ENCODE measurements at places on chromosomes 7 and 10.

GRCh38 chr10:68428396-68429104, 21.5 kb upstream of the RUFY2 start:
- no peak for DNase-seq

DNA sequence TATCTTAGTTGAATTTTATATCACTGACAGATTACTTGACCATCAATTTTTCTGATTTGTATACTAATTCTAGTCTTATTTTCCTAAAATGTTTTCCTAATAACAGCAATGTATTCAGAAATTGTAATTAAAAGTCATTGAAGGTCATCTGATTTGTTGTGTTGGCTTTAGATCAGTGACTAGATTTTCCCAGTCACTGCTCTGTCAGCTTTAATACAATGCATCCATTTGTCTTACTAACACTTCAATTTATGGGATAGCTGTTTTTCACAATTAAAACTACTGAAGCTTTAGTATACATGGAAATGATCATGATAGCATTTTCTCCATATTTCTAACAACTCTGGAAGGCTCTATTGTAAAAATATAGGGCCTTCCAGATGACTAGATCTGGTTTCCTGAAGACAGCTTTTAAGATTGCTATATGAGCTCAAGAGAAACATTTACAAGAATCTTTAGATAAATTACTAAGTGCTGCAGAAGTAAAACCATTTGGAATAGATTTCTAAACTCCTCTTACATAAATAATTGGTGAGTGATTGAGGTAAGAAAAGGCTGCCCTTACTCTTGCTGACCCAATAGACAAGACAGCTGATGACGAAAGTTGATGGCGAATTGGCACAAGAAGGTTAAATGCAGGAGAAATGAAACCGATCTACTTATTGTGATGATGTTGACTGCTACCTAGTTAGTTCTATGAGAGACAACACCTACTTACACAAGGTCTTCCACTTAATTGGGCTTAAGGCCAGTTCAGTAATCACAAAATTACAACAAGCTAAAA, 74.1 kb downstream of the LRRTM3 start:
- DNase-seq = no peak

GRCh38 chr10:4581929-4582328, 244.1 kb upstream of the AKR1E2 start:
- DNase-seq = no peak

DNA sequence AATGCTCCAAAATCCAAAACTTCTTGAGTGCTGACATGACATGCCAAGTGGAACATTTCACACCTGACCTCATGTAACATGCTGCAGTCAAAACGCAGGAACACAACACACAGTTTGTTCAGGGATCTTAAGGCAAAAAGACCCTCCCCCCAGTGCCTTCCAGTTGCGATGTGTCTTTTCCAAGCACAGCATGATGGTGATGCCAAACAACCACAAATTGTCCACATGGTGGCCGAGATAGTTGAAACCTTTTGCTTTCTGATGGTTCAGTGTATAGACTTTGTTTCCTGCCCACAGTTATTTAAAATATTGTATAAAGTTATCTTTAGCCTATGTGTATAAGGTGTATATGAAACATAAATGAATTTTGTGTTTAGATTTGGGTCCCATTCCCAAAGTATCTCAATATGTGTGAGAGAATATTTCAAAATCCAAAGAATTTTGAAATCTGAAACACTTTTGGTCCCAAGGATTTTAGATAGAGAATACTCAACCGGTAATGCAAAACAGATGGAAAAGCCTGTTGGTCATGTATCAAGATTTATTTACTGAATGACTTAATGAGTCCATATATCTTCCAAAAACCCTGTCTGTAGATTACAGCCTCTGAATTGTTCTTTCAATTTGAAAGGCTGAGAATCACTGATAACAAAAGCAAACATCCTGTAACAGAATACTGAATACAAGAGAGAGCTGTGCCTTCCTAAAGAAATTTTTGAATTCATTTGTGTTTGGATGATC, 93.4 kb upstream of the OIT3 start:
- no peak for DNase-seq

GRCh38 chr10:53479365-53479764, 706.8 kb upstream of the MBL2 start:
- DNase-seq = no peak

DNA sequence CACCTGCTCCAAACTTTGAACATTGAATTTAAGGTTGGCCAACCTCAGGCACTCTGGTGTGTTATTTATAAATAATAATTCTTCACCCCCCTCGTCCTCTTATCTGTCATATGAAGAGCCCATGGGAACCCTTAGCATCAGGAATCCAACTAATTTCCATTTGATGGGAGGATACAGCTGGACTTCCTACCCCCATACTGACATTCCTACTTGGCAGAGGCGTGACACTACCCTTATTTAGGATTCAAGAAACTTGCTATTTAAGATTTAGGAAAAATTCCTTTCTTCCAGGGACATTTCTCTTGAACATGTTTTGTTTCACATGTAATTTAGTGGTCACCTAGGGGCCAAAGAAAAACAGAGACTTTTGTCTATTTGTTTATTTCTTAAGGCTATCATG, 171.9 kb upstream of the NRP1 start:
- DNase-seq = no peak

DNA sequence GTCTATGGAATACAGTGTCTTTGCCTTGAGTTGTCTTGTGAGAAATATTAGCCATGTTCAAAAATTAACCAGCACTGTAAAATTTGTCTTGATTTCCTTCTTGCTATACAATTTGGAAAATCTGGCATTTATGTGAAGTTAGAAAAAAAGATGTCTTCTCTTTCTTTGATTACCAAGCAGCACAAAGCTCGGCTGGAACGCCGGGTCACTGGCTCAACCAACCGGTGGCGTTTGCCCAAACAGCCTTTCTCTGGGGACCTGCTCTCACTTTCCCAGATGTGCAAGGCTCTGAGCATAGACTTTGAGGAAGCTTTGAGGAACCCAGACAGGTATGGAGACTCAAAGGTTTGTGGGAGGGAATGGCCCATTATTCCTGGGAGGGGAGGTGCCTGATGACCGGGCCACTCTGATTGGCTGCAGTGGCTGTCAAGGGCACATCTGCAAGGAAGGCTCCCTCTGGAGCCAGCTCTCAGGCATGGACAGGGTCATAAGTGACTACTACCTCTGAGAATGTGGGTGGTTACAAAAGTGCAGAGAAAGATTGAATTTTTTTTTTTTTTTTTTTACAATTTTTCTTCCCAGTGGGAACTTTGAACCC, 5.6 kb downstream of the BTBD16 start:
- no peak for DNase-seq

- no peak for DNase-seq
Measured at GRCh38 chr7:138195151-138195571, 118.9 kb downstream of the AKR1D1 start.

GRCh38 chr7:131040467-131040932, 287.2 kb upstream of the MKLN1 start:
- no peak for DNase-seq

GRCh38 chr10:7857262-7857661, 39.0 kb downstream of the TAF3 start:
- no peak for DNase-seq

DNA sequence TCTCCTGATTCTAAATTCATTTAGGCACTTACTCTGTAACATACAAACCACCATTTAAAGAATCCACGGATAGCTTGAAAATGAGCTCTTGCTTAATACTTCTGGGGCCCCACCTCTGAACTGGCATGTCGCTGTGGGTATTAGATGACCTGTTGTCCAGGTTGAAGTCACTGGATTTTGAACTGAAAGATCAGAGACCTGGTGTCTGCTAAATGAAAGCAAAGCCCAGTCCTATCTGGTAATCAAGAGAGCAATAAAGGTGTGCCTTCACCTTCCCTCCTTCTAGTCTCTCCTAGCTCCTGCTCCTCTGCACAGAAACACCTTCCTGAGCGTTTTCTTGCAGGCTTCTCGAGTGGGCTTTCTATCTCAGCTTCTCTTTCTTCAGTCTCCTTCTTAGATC, 4.4 kb downstream of the ENO4 start:
- no peak for DNase-seq

- no peak for DNase-seq
Measured at GRCh38 chr10:108434559-108435252, 1270.2 kb upstream of the SORCS1 start.

DNA sequence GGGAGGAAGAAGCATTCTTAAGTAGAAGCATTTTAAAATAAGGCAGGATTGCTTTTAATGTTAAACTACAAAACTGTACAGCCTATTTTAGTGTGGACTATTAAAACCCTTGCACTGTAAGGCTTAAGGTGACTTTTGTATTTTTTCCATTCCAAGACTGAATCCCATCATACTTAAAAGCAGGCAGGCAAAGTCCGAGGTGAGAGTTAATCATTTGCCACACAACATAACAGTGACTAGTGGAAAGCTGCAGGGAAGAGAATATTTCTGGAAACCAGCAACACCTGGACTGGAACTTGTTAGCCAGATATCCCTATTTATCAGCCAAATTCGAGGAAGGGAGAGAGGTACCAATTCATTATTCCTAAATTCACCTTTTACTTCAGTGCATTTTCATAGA, 3.5 kb downstream of the PRR15 start:
- peak; percentile 51 for DNase-seq

DNA sequence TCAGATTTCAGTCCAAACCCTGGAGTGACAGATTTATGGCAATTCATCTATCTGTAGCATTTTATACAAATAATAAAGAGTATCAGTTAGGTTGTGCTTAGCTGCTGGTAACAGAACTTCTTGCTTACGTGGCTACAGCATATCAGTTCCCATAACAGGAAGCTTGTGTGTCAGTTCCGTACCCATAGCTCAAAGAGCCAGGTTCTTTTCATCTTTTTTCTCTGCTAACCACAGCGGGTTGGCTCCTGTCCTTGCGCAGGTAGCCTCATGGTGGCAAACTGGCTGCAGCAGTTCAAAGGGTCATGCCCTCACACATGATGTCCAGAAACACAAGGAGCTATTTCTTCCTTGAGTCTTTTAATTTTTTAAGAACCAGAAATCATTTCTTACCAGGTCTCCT, 1041.8 kb downstream of the GATA3 start:
- no peak for DNase-seq

GRCh38 chr7:94906065-94906851, 1.1 kb upstream of the PPP1R9A start:
- DNase-seq = no peak

DNA sequence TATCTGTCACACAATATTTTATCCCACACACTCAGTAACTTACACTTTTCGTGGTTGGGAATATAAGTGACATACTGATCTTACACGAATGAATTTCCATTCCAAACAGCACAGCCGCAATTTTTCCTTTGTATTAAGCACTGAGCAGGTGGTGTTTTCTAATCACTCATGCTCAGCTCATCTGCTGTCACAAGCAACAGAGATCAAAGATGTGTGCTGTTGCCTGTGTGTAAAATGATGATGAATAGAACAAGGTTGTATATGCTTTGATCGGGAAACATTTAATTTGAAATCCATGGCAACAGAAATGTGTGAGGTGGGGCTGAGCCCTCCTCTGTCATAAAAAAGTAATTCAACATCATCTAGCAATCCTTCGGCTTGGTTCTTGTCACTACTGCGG, 927.7 kb upstream of the MBL2 start:
- no peak for DNase-seq

DNA sequence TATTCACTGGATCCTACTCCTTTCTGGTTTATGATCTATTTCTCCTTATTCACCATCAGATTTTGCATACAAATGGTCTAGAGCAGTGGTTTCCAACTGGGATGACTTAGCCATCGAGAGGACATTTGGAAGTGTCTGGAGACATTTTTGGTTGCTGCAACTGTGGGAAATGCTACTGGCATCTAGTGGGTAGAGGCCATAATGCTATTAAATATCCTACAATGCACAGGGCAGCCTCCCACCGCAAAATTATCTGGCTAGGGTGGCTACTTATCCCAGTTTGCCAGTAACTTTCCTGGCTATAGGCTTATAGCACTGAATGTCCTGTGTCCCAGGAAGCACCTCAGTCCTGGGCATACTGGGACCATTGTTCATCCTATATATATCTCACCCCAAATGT, 21.5 kb upstream of the DDX50 start:
- no peak for DNase-seq

GRCh38 chr7:26686448-26686981, 177.9 kb downstream of the SKAP2 start:
- peak; percentile 61 for DNase-seq

DNA sequence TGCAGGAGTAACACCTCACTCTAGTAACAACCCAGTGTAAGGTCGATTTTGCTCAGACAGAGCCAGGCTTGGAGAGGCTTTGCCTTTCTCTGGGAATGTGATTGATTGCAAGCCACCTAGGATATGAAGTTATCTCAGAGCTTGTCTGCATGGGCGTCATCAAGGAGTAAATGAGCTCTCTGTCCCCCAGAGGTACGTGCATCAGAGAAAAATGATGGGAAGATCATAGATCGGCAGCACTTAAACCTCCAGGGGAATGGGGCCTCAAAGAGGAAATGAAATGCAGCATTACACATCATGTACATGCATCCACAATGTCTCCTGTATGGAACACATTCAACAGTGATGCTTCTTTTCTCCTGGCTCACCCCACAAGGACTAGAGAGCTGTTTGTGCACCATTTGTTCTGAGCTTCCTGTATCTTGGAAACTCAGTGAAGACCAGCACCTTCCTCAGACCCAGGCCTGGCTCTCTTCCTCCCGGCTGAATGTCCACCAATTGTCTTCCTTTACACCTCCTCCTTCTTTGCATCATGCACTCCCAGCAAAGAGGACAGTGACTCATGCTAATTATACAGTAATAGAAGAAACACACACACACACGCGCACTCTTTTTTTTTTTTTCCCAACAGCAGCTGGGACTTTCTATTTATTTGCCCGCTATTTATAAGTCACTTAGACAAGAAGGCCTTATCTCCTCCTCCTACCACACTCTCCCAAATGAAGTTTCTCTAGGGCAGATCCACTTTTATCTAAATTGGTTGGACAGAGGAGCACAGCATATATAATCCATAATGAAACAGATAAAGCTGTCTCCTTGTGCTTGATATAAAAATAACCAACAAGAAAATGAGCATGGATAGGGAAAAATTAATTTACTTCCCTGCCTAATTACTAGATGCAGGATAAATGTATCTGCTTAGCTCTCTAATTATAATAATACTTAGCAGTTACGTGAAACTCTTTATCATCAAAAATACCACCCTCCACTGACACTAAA, 990.7 kb downstream of the CCSER2 start:
- DNase-seq = no peak

GRCh38 chr10:14815681-14816080, 22.2 kb downstream of the CDNF start:
- DNase-seq = no peak

GRCh38 chr10:94403380-94404213, 1.3 kb downstream of the TBC1D12 start:
- peak; percentile 27 for DNase-seq
